ENCODE measurements at places on chromosomes 11 and 22.

- DNase-seq, result no peak
Observed at GRCh38 chr11:5225480-5225871, 1.4 kb downstream of the HBB start.

DNA sequence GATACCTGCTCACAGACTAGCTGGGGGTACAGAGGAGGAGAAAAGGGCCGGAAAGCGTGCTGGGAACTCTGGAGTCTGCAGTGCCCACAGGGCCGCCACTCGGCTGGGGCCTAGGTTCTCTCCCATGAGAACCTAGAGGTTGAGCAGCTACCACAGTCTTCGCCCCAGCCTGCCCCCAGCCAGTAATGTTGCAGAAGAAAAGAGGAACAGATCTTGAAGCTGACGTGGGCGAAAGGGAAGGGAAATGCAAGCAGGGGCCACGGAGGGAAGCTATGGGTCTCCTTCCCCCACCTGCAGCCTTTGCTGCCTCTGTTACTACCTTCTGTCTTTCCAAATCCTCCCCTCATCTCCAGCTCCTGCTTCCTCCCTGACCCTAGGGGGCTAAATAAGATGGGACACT is 28.8 kb upstream of the P2RY2 start:
- DNase-seq, result no peak

- DNase-seq, result no peak
Observed at GRCh38 chr11:134528453-134528852, 116.4 kb upstream of the B3GAT1 start.

- no peak for DNase-seq
Observed at GRCh38 chr11:120499859-120500258, 11.7 kb upstream of the GRIK4 start.

GRCh38 chr11:104694259-104695064 is 203.8 kb downstream of the CASP12 start:
- no peak for DNase-seq

GRCh38 chr22:48097723-48098122 is 1335.3 kb downstream of the TBC1D22A start:
- no peak for DNase-seq

DNA sequence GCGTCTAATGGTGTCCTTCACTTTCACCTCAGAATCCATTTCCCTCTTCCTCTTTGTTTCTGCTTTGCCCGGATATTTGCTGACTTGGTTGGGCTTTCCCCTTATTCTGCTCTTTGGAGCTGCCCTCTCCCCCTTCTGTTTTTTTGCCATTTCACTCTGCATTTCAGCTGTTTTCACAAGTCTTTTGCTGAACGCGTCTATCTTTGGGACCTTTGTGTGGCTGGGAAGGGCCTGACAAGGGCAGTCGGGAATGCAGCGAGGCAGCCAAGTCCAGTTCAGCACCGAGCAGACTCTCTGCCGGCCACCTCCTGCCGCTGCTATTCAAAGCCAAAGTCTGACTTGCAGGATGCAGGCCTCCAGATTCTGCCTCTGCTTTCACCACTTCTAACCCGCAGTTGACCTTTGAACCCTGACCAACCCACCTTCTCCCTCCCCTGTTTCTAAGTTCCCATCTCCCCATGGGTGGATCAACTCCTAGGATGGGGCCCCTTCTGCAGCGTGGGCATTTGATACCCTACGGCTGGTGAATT is 38.2 kb downstream of the FEZ1 start:
- DNase-seq, result no peak

GRCh38 chr11:47179655-47179991 is 2.9 kb upstream of the ARFGAP2 start:
- no peak for DNase-seq

DNA sequence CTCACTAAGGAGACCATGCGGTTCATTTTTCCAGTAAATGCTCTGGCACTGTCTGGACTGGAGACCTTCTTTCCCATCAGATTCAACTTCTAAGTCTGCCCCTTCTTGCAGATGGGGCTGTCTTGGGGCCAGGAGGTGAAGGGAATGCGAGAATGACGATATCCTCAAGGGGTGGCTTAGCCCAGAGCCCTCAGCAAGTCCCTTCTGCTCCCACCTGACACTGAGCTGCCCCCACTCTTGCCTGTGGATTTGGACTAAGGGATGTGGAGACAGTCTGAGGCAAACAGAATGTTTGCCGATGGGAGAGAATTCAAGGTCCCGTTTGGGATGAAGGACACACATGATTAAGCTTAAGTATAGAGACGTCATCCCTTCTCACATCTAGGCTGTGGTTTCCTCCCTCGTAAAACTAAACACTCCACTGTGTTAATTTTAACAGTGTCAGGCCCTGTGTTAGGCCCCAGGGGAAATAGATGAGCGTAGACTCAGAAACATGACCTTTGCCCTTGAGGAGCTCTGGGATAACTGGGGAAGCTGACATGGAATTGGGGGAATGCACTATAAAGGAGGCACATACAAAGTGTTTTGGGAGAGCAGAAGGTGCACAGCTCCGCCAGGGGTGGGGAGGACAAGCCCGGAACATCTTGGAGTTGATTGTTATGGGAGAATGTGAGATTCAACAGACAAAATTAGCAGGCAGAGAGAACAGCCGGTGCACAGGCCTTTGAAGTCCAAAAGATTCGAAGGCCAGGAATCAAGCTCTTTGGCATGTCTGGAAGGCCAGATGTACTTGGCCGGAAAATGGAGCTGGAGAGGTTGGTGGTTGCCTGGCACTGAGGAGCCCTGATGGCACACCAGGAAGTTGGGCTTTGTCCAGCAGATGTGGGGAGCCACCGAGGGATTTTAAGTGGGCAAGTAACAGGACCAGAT is 71.6 kb downstream of the ST3GAL4 start:
- DNase-seq, result no peak

DNA sequence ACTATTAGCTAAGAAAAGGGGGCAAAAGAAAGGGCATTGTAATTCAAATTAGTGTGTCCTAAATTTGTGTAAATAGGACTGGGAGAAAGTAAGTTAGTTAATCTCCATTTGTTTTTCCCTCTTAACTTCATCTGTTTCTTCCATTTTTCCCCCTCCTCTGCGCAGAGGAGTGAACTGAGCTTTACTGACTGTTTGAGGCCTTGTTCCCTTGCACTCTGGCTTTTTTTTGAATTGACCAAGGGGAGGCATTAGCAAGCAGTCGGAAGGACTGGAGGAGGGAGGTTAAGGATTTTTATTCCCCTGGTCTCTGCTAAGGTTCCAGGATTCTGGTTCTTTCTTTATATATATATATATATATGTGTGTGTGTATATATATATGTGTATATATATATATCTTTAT is 15.2 kb upstream of the FANCF start:
- DNase-seq, result no peak

DNA sequence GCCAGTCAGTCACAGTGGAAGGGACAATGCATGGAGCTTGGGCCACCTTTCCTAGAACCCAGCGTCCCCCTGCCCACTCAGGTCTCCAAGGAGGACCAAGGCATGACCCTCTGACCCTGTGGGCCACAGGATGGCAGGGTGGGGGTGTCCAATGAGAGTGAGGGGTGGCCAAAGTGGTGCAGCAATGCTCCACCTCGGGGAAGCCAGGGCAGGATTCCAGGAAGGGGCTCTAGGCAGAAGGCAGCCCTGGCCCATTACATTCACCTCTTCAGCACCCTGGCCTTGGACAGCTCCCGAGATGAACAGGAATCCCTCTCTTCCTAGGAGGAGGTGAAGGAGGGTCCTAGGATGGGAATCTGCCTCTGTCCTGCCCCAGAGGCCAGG is 597.5 kb downstream of the BRD1 start:
- no peak for DNase-seq

GRCh38 chr11:104872393-104872792 is 25.9 kb downstream of the CASP12 start:
- no peak for DNase-seq

DNA sequence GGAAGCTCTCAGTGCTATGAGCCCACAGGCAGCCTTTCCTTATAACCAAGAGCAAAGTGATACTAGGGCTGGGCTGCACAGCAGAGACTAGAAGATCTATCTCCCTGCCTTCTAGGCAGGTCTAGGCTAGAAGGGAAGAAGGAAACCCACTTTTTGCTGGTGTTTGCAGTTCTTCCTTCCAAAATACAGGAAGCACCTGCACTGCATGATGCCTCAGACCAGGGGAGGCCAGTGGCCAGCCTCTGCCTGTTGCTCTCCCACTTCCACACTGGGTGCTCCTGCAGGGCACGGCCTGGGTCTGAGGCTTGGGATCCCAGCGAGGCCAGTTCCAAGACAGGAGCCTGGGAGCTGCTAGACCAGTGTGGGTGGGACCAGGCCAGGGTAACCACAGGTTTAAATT is 6.0 kb upstream of the UCP3 start:
- no peak for DNase-seq

DNA sequence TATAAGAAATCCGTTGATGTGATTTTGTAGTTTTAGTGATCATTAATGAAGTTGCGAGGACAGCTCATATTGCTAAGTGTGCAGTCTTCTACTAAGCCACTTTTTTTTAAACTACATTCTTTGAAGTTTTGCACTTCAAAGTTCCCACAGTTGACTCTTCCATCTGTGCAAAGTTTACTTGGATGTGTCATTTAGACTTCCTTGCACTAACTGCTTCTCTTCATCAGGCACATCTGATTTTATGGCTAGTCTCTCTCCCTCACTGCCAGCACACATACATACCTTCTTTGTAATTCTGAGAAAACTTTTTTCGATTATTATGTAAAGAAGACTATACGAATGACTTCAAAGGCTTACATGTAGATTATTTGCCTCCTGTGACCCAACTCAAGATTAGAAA is 250.0 kb downstream of the DYNC2H1 start:
- no peak for DNase-seq
